Neural crest cell (in vitro differentiated cells): ENCODE measurements at places on chromosomes 13 and 19. TPM values are rescaled to one million over a fixed set of nuclear protein-coding genes. Genes with fewer than 3 reads are reported as not detected.

- no peak for DNase-seq
Observed at GRCh38 chr13:39913339-39913738, 257.9 kb downstream of the COG6 start.

KRTDAP gene
- not detected in 2 replicates for total RNA-seq

GRCh38 chr13:95463531-95463930, 89.0 kb upstream of the CLDN10 start:
- no peak for DNase-seq

- DNase-seq: no peak
Observed at GRCh38 chr13:80590551-80590950, 249.6 kb upstream of the SPRY2 start.
